WERI-Rb-1 (cell line): ENCODE measurements at places on chromosomes 11 and 22.

- DNase-seq: no peak
Measured at GRCh38 chr11:71283971-71284441, 31.6 kb upstream of the SHANK2 start.

GRCh38 chr11:115170133-115170815, 333.9 kb downstream of the CADM1 start:
- peak; percentile 67 for DNase-seq

DNA sequence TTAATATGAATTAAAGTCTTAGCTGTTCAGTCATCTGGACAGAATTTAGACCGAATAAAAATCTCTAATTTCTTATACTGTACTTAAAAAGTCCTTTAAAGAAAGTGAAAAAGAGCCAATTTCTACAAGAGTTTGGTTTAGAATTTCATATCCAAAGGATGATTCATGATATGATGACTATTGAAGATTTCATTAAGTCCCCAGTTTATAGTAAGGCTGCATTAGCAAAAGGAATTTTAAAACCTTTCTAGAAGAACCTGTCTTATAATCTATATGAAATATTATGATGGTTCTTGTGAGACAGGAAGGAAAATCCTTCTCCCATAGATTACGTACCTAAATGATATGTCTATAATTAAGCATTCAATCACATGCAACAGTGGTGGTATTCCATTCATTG, 34.8 kb downstream of the TSG101 start:
- no peak for DNase-seq

GRCh38 chr11:20056950-20057943, 103.0 kb downstream of the DBX1 start:
- DNase-seq: no peak

- no peak for DNase-seq
Measured at GRCh38 chr22:31080164-31080847, 812 bp upstream of the SMTN start.

- peak; percentile 16 for DNase-seq
Measured at GRCh38 chr11:111833524-111833923, 37.9 kb downstream of the ALG9 start.

GRCh38 chr11:67024410-67024809, 1.5 kb downstream of the SYT12 start:
- no peak for DNase-seq

GRCh38 chr11:64560139-64560771, 30.8 kb upstream of the SLC22A12 start:
- no peak for DNase-seq

GRCh38 chr22:45453764-45454163, 40.3 kb downstream of the RIBC2 start:
- DNase-seq: no peak

GRCh38 chr22:43039800-43040199, 24.9 kb upstream of the PACSIN2 start:
- no peak for DNase-seq

GRCh38 chr11:111513240-111513605, 1.0 kb upstream of the BTG4 start:
- no peak for DNase-seq

DNA sequence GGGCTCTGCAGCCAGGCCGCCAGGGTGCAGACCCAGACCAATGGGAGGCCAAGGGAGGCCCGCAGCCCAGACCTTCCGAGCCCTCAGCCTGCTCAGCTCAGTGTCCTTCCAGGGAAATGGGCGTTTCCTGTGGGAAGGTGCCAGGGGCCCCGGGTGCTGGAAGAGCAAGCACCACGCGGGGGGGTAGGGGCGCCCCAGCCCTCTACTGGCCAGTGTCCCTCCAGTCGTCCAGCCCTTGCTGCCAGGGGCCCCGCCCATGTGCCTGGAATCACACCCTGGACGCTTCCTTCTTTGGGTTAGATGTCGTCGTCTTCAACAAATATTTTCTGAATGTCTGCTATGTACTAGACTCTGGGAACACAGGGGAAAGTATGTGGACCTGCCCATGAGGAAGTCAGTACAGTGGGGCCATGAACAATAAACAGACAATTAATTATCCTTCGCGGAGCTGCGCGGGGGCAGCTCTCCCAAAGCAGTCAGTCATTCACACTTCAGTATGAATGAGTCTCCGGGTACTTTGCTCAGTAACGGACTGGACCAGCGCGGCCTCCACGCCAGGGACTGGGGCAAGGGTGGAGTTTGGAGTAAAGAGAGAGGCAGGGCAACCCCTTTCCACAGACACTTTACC, 60.2 kb downstream of the CDKN1C start:
- DNase-seq: no peak

DNA sequence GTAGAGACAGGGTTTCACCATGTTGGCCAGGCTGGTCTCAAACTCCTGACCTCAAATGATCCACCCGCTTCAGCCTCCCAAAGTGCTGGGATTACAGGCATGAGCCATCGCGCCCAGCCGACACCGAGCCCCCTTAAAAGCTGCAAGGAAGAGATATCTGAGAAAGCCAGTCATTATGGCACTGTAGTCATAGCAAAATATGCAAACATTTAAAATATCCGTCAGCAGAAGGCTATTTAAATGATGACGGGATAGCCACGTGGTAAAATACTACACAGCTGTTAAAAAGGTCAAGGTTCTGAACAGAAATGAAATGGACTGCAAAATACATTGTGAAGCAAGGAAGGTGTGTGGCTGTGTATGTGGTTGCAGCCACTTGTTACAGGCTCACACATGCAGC, 6.4 kb upstream of the CCDC88B start:
- DNase-seq: no peak

GRCh38 chr11:16225623-16226022, 130.7 kb downstream of the SOX6 start:
- no peak for DNase-seq

- no peak for DNase-seq
Measured at GRCh38 chr11:103898577-103899336, 137.7 kb upstream of the DDI1 start.
